ENCODE measurements at places on chromosomes 6 and 20.

DNA sequence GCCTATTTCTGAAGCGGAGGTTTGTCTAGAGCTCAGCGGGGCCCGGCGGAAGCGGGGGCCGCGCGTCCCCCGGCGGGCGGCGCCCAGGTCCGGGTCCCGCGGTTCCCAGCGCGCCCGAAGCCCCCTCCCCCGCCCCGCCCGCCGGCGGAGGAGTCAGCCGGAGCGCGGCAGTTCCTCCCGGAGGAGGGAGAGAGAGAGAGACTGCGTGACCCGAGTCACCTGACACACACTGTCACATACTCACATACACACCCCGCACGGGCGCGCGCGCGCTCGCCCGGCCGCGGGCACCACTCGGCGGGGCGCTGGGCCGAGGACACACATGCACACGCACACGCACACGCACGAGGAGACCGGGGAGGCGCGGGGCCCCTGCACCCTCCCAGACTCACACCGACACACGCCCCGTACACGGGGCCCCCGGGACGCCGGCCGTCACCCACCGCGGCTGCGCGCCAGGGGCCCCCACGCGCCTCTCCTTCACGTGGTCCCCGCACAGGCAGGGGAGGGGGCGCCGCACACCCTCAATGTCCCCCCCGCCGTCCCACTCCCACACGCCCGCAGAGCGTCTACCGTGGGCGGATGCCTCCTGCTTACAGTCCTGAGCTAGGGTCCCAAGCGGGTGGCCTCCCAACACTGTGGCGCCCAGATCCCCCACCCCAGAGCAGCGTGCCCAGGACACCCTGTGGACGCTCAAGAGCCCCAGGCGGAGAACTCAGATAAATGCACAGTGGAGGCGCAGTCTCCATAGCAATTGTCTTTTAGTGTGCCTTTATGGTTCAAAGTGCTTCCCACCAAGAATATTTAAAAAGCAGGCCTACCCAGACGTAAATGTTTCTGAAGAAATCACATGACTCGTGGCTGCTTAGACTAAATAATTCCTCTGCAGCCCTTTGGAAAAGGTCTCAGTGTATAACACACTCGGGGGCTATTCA lies at the start of gene RRAGD:
Gene RRAGD, minus strand, starts transcription at position 203 of the 935 bp plus-strand sequence. CDS start 280 bp downstream, outside the sequence.
- peak; percentile 93 for DNase-seq

DNA sequence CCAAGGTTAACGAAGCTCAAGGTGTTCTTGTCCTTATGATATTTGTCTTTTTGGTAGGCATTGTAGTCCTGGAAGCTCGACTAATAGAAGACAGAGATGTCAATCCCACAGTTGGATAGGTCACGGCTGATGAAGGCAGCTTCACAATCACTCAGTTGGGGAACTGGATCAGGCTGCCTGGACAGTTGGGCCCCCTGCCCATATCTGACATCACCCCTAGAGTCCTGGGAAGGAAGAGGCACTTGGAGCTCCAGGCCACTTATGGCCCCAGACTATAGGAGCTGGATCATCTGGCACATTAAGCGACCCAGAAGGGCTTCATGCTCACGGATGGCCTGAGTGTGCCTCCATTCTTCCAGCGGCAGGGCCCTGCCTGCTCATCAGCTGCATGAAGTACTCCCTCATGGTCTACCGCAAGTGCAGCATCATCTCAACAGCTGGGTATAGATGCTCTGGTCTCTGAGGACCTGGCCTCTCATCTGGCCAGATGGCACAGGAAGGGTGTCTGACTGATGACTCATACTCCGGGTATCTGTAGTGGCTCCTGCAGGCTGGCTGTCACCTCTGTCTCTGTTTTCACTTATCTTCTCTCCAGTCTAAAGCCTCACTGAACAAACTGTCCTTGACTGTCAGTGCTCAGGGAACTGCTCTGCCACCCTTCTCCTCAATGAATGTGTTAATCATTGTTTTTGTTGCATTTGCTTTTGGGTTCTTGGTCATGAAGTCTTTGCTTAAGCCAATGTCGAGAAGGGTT lies 29.2 kb upstream of the SSR1 start:
- no peak for DNase-seq

DNA sequence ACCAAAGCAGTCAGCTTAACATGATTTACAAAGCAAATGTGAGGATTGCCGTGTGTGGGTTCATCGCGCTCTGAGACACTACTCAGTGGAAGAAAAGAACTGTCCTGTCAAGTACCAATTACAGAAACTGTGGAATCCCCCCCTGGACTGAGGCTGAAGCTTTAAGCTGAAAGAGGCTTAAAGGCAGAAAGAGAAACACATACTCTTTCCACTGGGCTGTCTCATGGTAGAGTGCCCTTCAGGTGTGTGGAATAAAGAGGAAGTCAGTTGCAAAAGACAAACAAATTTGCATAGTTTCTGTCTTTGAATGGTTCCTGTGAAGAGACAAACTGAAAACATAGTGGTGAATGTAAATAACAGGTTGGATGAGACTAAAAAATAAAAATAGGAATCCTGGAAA lies 560.4 kb upstream of the SYNCRIP start:
- no peak for DNase-seq

- DNase-seq: no peak
These were observed 24.6 kb upstream of the ASF1A start for GRCh38 chr6:118869350-118869749.

GRCh38 chr6:158603261-158604047 lies 41.1 kb downstream of the DYNLT1 start:
- DNase-seq: no peak

DNA sequence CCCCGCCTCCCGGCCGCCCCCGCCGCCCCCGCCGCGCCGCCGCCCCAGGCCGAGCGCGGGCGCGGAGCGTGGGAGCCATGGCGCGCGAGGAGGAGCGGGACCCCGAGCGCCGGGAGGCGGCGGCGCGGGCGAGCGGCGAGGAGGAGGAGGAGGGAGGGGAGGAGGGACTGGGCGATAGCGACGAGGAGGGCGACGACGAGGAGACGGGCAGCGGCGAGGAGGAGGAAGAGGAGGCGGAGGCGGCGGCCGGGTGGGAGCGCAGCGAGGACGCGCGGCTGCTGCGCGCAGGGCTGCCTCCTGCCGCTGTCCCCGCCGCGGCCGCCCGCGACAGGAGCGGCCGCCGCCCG lies at the start of gene SLC24A3:
Gene SLC24A3, plus strand, starts transcription at position 174 of the 347 bp plus-strand sequence.
- DNase-seq: no peak

DNA sequence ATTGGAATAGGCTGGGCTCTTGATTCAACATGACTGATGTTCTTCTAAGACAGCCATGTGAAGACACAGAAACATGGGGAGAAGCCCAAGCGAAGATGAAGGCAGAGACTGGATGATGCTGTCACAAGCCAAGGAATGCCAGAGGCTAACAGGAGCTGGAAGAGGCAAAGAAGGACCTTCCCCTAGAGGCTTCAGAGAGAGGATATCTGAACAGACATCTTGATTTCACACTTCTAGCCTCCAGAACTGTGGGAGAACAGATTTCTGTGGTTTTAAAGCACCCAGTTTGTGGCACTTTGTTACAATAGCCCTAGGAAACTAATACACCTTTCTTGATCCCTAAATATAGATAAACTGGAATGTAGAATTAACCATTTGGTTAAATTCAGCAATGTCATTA lies 127.0 kb downstream of the EDN1 start:
- no peak for DNase-seq

GRCh38 chr20:3046677-3047462 lies 1.0 kb downstream of the MRPS26 start:
- peak; percentile 45 for DNase-seq

DNA sequence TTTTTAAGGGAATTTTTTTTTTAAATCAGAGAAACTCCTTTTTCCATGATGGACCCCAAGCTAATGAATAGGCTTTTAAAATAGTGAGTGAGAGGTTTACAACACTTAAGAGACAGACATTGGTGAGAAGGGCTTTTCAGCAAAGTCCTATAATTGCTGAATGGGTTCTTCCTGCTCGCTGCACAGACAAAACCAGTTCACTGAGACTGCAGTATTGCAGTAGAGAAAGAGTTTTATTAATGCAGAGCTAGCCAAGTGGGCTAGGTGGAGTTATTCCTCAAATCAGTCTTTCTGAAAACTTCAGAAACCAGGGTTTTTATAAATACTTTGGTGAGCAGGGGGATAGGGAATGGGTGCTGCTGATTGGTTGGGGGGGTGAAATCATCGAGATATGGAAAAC lies 3.2 kb upstream of the SLC2A10 start:
- DNase-seq: no peak

DNA sequence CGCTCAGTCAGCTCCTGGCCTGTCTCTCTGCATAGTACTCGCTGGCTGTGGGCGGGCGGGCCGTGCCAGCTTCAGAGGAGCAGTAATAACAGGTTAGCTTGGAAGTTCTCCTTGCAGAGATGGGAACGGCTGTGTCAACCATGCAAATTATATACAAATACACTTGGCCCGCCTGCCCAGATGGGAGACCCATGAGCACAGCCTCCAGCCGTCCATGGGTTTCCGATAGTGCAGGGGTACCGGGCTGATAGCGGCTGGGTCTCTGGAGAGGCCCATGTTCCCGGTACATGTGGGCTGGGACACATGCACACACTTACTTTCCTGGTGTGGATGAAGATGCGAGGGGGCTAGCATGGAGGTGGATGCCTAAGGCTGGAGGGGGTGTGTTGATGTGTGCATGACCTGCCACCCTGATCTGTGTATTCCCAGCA lies 12.8 kb upstream of the ZNF831 start:
- DNase-seq: no peak

GRCh38 chr6:38646166-38646878 lies 6.6 kb upstream of the BTBD9 start:
- no peak for DNase-seq

GRCh38 chr6:25726122-25726911 lies 28.2 kb upstream of the SLC17A4 start:
- DNase-seq: no peak

DNA sequence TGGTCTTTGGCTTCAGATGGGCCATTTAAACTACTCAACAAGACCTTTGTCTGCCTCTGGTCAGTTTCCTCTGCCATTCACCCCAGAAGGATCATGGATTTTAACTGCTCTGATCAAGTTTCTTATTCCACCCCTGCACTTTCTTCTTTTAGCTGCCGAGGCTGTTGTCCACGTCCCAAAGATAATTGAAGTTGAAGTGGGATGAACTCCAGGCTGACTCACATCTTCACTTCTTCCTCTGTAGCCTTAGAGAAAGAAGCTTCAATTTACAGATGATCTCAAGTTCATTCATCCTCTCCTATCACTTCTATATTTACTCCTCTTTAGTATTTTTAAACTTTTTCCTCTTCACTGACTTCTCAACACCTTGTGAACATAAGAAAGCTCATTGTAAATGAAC lies 651.6 kb downstream of the UTRN start:
- DNase-seq: no peak

DNA sequence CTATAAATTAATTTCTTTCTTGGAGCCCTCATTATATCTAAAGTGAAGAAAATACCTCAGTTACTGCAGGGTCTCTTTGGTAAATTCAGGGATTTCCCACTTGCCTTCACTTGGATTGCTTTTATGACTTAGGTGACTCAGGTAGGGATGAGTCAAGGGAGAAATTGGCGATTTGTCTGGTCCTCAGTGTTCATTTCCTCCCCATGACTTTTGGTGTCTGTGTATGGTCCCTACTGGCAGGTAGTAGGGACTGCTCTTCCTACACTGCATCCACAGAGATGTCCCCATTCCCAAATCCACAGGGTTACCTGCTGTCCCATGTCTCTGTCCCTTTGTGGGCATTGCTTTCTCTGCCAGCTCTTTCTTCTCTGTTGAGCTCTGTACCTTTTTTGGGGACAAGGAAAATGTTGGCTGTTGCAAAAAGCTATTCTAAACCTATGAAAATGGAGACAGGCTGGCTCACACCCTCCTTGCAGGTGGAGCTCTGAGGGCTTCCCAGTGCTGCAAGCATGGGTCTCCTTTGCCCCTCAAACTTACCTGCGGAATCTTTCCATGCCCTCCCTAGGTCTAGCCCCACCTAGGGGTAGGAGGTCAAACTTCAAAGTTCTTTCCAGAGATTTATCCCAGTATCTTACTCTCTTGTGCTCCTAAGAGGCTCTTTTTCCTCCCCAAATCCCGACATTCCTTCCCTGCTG lies 211.9 kb downstream of the ZNF217 start:
- no peak for DNase-seq

GRCh38 chr6:125827788-125828320 lies 37.1 kb downstream of the NCOA7 start:
- no peak for DNase-seq

DNA sequence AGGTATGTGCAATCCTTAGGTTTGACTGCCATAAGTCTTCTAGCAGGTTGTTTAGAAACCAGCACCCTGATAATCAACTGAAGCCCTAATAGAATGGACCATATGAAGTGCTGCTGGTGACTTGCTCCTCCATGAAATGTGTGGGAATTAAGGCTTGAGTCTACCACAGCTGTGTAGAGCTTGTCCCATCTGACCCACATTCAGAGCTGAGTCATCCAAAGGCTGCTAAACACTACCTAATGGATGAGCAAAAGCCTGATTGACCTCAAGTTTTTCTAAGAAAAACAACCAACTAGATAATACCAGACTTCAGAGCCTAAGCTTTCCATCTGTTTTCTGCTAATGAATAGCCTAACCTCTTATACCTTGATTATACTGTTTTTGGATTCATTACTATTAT lies 120.3 kb upstream of the MOCS1 start:
- DNase-seq: no peak

DNA sequence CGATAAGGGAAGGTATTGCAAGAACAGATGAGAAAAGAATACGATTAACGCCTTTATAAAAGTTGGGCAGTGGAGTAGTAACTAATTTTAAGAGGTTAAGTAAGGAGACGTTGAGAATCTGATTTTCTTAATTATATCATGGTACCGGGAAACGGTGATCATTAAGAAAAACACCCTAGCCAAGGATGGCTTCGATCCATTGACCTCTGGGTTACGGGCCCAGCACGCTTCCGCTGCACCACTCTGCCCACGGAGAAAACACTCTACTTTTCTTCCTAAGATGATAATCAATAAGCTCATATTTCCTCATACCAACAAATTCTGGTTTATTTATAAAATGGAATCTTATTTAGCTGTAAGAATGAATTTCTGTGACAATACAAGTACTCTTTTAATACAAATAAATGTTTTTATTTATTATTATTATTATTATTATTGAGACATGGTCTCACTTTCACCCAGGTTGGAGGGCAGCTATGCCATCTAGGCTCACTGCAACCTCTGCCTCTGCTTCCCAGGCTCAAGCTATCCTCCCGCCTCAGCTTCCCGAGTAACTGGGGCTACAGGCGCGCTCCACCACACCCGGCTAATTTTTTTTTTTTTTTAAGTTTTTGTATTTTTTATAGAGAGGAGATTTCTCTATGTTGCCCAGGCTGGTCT lies 8.3 kb downstream of the POM121L2 start:
- DNase-seq: no peak

- no peak for DNase-seq
These were observed 212.3 kb upstream of the HEY2 start for GRCh38 chr6:125537090-125537489.
